Esophagus muscularis mucosa (tissue), 4 donors: ENCODE measurements at places on chromosomes 7 and 10. TPM values are rescaled to one million over a fixed set of nuclear protein-coding genes. Genes with fewer than 3 reads are reported as not detected.

Gene ZNF503
- 56.1 TPM for total RNA-seq

Gene C10orf67
- not detected for total RNA-seq

Gene SPDYE16
- total RNA-seq, result not detected

Gene KCNH2
- 29.8 TPM for total RNA-seq

Gene SUMF2
- 93.2 TPM for total RNA-seq

Gene HOXA5
- total RNA-seq, result 7.8 TPM

Gene DENND11
- total RNA-seq, result 25.4 TPM

Gene PMPCB
- total RNA-seq, result 59.6 TPM

Gene RARRES2
- total RNA-seq, result 177 TPM

Gene LRRC17
- 0.83 TPM for total RNA-seq

Gene ST8SIA6
- 1.2 TPM for total RNA-seq

Gene INMT
- total RNA-seq, result 172 TPM

Gene IFIT3
- 7.8 TPM for total RNA-seq

Gene UCMA
- total RNA-seq, result not detected

Gene BTBD16
- total RNA-seq, result 0.29 TPM

Gene NUTM2E
- total RNA-seq, result not detected
